Muscle of leg (tissue), 16 donors: ENCODE measurements at places on chromosomes 7 and 10. TPM values are rescaled to one million over a fixed set of nuclear protein-coding genes. Genes with fewer than 3 reads are reported as not detected.

The TMEM176B gene
- 7.7 TPM for total RNA-seq

The ARHGEF5 gene
- 0.93 TPM for total RNA-seq

The TRIM73 gene
- total RNA-seq, result 1.6 TPM

The MCM10 gene
- total RNA-seq, result 5.1 TPM

The SPDYE8 gene
- 0.09 TPM for total RNA-seq

The MYOF gene
- 37.6 TPM for total RNA-seq

The PLEKHS1 gene
- 0.04 TPM for total RNA-seq

The JAZF1 gene
- 12.7 TPM for total RNA-seq

The CLCN1 gene
- total RNA-seq, result 1.1 TPM

The AGR3 gene
- not detected for total RNA-seq

The CELF2 gene
- total RNA-seq, result 37.2 TPM

The MRLN gene
- total RNA-seq, result 254 TPM

The LIPN gene
- total RNA-seq, result not detected

The RP9 gene
- total RNA-seq, result 24.2 TPM

The CFAP46 gene
- total RNA-seq, result 0.22 TPM

The HOXA10 gene
- 21.2 TPM for total RNA-seq

The SLC39A12 gene
- 0.04 TPM for total RNA-seq

The C10orf62 gene
- not detected for total RNA-seq

The MAPK8 gene
- total RNA-seq, result 45.5 TPM

The TES gene
- 23.2 TPM for total RNA-seq

The ZNF853 gene
- total RNA-seq, result 7.2 TPM

The PLEKHA1 gene
- total RNA-seq, result 22.0 TPM

The PTF1A gene
- total RNA-seq, result not detected

The GCK gene
- total RNA-seq, result 4.4 TPM

The MEIG1 gene
- 0.27 TPM for total RNA-seq

The TMEM236 gene
- 0.40 TPM for total RNA-seq

The MAGI2 gene
- 6.0 TPM for total RNA-seq

The CTBP2 gene
- total RNA-seq, result 36.8 TPM

The CEP55 gene
- 7.0 TPM for total RNA-seq

The SLC13A1 gene
- total RNA-seq, result not detected

The UCN3 gene
- not detected for total RNA-seq

The MTURN gene
- 65.8 TPM for total RNA-seq

The ERVW-1 gene
- total RNA-seq, result 0.40 TPM

The LIPA gene
- total RNA-seq, result 30.1 TPM

The XRCC2 gene
- 3.5 TPM for total RNA-seq

The ADGRA1 gene
- 0.80 TPM for total RNA-seq

The ST8SIA6 gene
- 1.5 TPM for total RNA-seq

The FERD3L gene
- not detected for total RNA-seq

The TRA2A gene
- 28.1 TPM for total RNA-seq

The ARHGAP22 gene
- total RNA-seq, result 1.2 TPM

The RPA3 gene
- 28.1 TPM for total RNA-seq

The GNG11 gene
- 34.5 TPM for total RNA-seq

The GATA3 gene
- total RNA-seq, result 0.18 TPM

The CYP2C18 gene
- total RNA-seq, result not detected

The CCDC3 gene
- total RNA-seq, result 10.5 TPM

The WEE2 gene
- total RNA-seq, result 0.09 TPM

The FAM24B gene
- total RNA-seq, result 2.3 TPM

The ETV1 gene
- 15.8 TPM for total RNA-seq

The SEMA4G gene
- 1.2 TPM for total RNA-seq

The STRA8 gene
- not detected for total RNA-seq

The NRCAM gene
- 17.5 TPM for total RNA-seq

The GNAI1 gene
- total RNA-seq, result 37.2 TPM

The PRF1 gene
- 0.53 TPM for total RNA-seq

The ABCB4 gene
- total RNA-seq, result 0.49 TPM

The POLR2J2 gene
- 3.3 TPM for total RNA-seq
